ENCODE measurements at places on chromosomes 11 and 22.
A peak's percentile ranks its signal among the peaks of the same experiment; 100 is the strongest.

GRCh38 chr22:43325176-43325575 lies 18.0 kb downstream of the SCUBE1 start:
- DNase-seq: no peak

DNA sequence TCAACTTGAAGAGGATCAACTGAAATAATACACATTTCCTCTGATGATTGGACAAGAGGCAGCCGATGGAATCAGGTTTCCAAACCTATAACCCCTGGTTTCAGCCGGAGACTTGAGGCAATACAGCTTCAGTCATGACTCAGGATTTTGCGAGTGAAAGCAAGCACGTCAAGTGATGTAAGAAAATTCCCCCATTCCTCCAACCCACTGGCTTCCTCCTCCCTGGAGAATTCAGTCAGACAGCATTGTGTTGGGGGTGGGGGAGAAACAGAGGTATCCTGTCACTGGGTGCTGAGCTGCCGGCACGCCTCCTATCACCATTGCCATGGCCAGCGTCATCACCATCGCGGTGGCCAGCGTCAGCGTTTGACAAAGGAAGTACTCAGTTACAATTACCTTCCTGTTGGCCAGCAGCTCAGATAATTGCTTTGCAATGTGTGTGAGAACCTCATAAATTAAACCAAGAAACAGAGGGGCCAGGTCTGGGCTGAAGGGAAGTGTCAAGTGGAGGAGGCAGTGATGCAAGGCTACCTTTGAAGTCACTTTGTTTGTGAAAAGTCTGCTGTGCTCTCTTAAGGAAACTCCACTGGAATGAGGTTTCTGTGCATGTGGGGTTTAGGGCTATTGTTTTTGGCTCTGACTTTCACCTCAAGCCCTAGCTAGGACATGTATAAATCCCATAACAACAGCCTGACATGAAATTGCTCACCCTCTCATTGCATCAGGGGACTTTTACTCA lies 50.2 kb downstream of the LIF start:
- DNase-seq: peak; percentile 31

DNA sequence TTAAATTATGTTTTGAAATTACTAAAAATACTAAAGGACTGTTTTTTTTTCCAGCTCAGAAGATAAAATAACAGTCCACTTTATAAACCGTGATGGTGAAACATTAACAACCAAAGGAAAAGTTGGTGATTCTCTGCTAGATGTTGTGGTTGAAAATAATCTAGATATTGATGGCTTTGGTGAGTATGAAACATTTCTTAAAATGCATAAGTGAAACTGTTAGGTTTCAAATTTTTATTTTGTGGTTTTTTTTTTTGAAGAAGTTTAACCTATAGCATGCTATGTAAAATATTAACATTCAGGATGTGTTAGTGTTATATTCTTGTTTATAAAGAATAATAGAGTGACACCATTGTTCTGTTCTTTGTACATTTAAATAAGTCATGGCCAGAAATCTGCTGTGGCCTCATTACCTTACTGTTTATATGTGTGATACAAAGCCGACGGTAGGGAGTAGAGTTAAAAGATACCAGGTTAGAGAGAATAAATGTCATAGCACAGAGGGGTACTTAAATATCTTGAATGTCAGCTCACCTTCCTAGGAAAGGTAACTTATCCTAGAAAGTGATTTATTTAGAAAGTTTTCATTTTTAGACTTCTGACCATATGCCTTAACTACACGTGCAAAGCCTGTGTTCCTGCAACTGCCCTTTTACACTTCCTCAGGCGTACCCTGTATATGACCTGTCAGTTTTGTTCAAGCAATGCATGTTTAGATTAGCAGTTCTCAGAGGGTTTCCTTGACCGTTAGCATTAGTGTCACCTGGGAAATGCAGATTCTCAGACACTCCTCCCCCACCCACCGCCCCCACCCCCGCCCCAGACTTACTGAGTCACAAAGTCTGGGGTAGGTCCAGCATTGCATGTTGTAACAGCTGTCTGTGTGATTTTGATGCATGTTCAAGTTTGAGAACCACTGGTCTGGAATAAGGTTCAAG lies 6.3 kb downstream of the FDX1 start:
- DNase-seq: no peak

DNA sequence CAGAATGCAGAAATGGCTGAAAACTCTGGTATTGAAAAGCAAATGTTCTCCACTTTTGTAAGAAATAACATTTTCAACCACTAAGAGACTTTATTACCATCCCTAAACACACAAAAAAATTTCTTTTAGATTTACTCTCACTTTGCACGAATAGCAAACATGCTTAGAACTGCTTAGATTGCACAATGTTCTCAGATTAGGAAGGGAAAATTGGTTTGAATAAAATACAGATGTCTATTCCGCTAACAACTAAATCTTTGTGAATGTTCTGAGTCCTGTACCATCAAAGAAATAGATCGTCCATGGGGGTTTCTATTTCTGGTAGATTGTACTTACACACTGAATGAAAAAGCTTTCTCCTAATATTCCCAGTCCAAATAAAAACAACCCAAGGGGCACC lies 40.1 kb downstream of the BDNF start:
- no peak for DNase-seq

DNA sequence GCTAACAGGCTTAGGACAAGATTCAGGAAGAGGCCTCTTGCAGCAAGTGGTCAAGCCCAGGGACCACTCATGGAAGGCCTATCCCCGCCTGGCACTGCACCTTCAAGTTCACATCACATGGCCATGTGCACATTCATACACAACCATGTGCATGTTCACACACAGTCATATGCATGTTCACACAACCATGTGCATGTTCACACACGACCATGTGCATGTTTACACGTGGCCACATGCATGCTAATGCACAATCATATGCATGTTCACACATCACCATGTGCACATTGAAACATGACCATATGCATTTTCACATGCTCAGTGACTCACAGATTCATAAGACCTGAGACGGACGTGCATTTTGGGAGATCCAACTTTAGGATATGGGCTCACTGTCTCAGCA lies 28.7 kb upstream of the IL17RA start:
- DNase-seq: no peak

GRCh38 chr11:74265256-74265655 lies 46.2 kb downstream of the P4HA3 start:
- DNase-seq: no peak

DNA sequence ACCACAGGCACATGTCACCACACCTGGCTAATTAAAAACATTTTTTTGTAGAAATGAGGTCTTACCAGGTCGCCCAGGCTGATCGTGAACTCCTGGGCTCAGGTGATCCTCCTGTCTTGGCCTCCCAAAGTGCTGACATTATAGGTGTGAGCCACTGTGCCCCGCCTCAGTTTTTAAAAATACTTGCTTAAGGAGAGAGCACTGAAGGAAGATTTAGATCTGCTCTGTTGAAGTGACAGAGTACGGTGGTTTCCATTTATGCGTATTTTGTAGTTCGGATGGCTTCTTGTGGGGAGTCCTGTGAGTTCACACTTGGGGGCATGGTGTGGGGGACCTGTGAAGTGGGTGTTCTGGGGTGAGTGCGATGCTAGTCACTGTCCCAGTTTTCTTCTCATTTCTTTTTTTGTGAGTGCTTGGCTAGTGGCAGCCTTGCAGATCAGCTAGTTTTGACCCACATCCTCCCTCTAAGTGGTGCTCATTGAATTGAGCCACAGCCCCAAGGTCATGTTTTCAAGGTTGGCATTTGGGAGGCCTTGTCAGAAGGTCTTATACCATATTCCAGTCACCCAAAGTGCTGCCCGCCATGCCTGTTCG lies 31.5 kb downstream of the PTPRJ start:
- peak; percentile 29 for DNase-seq

DNA sequence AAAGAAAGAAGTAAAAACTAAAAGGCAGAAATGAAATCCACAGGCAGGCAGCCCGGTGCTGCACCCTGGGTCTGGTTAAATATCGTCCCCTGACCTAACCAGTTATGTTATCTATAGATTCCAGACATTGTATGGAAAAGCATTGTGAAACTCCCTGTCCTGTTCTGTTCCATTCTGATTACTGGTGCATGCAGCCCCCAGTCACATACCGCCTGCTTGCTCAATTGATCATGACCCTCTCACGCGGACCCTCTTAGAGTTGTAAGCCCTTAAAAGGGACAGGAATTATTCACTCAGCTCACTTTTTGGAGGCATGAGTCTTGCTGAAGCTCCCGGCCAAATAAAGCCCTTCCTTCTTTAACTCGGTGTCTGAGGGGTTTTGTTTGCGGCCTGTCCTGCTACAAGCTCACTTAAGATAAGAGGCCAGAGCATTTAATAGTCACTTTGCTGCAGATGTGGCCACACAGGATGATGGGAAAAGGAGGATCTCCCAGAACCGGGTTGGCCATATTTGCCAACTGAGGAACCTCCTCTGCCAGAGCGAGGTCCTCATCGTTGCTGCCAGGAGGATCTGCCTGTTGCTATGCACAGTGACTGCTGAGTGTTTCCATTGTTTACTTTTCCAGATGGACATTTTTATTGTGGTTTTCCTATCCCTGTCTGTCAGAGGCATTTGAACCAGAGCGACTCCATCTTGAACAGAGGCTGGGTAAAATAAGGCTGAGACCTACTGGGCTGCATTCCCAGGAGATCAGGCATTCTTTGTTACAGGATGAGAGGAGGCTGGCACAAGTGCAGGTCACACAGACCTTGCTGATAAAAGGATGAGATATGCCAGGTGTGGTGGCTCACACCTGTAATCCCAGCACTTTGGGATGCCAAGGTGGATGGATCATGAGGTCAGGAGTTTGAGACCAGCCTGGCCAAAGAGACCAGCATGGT lies 10.2 kb downstream of the C11orf96 start:
- no peak for DNase-seq

DNA sequence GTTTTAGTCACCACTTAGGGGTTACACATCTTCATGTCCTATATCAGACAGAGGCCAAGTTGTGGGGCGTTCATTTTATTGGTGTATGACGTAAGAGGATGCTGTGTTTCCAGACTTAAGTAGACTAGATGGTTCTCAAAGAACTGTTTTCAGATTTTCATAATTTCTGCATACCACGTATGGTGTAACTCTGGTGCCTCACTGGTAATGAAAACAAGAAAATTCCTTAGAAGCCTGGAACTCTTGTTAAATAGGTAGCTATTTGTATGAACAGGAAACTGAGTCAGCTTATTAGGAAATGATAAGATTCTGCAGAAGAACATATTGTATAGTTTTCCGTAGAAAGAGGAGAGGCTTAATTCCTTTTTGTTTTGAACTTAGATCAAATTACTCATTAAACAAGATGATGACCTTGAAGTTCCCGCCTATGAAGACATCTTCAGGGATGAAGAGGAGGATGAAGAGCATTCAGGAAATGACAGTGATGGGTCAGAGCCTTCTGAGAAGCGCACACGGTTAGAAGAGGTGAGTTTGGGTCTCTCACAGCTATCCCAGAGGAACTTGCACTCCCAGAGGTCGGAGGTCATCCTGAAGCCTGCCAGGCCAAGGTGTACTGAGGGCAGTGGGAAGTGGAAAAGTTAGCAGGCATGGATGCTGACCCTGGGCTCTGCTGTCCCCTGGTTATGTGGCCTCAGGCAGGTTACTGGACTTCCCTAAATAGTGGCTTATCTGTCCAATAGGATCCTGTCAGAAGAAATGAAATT lies 3.9 kb downstream of the CDC45 start:
- no peak for DNase-seq

DNA sequence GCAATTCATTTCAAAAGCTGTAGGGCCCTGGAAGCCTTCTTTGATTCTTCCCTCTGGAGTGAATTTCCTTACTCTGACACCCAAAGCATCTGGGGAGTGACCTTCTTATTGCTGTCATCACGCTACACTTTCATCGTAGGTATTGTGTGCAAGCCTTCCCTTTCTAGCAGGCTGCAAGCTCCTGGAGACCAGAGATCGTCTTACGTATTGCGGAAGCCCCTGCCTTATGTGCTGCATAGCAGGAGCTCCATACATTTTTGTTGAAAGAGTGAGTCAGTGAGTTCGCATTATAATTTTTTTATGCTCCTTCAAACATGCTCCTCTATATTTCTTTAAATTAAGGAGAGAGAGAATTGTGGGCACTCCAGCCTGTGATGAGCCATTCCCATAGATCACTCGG lies 21.2 kb upstream of the TMEM218 start:
- DNase-seq: no peak

DNA sequence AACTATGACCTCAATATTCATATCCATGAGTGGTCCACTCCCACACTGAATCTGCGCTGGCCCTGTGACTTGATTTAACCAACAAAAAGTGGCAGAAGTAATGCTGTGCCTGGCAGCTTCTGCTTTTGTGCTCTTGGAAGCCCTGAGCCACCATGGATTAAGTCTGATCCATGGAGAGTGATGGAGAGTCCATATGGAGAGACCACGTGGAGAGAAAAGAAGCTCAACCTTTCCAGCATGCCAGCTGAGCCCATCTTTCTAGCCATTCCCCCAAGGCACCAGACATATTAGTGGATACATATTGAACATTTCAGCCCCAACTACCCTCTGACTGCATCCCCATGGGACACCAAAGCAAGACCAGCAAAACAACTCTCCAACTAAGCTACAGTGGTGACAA lies 16.0 kb downstream of the LRRC55 start:
- no peak for DNase-seq

GRCh38 chr22:38243007-38243765 lies 29.6 kb downstream of the TMEM184B start:
- no peak for DNase-seq

DNA sequence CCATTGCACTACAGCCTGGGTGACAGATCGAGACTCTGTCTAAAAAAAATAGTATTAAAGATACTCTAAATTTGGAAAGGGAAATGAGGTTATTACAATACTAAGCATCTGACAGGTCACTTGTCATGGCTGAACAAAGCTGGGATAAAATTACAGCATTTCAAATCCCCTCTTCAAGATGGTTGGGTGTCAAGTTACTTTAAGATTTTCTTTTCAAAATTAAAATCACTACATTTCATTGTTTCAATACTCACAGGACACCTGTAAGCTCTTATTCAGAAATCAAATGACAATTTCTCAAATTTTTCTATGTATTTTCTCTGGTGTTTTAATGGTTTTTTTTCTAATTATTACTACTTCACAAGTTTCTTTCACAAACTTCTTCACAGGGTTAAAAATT lies 5.7 kb downstream of the TAF1D start:
- no peak for DNase-seq

GRCh38 chr11:42034826-42035225 lies 575.4 kb upstream of the LRRC4C start:
- no peak for DNase-seq
